MG63 (cell line): ENCODE measurements at places on chromosomes 5 and 9.

- DNase-seq: no peak
These were observed 169.3 kb upstream of the FSTL4 start for GRCh38 chr5:133781436-133782225.

GRCh38 chr5:174273325-174273724 is 227.8 kb downstream of the NSG2 start:
- DNase-seq: no peak

- peak; percentile 95 for DNase-seq
These were observed at the start of gene EEIG1 for GRCh38 chr9:127980706-127981558. TSS of gene EEIG1 (minus strand) at chr9:127980989. CDS start at chr9:127980137, 852 bp downstream.

DNA sequence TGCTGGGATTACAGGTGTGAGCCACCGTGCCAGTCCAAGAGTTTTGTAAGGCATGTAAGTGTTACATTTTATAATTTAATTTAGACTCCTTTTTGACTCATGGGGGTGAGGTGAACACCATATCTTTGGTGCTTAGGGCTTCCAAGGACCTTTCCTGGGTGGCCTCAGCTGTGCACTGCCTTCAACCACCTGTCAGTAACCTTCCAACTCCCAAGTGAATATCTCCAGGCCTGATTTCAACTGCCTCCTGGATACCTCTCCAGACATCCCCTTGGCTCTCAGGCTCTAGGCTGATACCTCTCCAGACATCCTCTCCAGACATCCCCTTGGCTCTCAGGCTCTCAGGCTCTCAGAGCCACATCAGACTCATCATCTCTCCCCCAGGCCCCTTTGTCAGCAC is 30.9 kb upstream of the TTLL11 start:
- DNase-seq: no peak

DNA sequence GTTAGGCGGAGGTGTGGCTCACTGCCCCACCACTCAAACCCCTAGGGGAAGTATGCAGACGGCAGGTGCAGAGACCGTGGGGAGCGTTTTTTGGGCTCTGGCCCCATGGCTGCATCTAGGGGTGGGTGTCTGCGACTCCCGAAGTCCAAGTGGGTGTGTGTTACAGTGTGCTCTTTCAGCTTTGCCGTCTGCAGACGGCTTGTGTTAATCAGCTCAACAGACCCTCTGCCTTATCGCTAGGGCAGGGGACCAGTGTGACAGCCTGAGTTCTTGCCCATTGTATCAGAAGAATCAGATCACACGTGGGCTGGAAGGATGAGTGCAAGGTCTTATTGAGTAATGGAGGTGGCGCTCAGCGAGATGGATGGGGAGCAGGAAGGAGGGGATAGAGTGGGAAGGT is 162.8 kb downstream of the ENC1 start:
- no peak for DNase-seq
